HTR-8/SVneo (cell line): ENCODE measurements at places on chromosomes 7 and 10.
A peak's percentile ranks its signal among the peaks of the same experiment; 100 is the strongest.

- DNase-seq, result no peak
These were observed 111.0 kb downstream of the CDK6 start for GRCh38 chr7:92725161-92725925.

- DNase-seq, result no peak
These were observed 331.6 kb upstream of the ZNF32 start for GRCh38 chr10:43980313-43980712.

DNA sequence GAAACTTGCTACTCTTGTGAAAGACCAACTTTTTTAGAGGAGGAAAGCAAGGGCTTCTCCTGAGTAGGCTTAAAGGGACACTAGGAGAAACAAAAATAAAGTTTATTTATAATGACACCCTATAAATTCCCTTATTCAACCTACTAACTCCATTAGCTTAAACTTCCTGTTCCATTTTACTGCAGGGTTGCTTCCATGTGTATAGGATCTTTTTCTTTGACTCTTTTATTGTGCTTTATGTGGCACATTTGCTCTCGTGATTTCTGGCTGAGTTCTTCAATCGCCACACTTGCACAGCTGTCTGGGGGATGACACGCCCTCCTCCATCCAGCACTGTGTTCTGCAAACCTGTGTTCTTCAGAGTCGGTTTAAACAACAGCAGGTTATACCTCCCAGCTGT, 225.7 kb upstream of the NPVF start:
- no peak for DNase-seq

DNA sequence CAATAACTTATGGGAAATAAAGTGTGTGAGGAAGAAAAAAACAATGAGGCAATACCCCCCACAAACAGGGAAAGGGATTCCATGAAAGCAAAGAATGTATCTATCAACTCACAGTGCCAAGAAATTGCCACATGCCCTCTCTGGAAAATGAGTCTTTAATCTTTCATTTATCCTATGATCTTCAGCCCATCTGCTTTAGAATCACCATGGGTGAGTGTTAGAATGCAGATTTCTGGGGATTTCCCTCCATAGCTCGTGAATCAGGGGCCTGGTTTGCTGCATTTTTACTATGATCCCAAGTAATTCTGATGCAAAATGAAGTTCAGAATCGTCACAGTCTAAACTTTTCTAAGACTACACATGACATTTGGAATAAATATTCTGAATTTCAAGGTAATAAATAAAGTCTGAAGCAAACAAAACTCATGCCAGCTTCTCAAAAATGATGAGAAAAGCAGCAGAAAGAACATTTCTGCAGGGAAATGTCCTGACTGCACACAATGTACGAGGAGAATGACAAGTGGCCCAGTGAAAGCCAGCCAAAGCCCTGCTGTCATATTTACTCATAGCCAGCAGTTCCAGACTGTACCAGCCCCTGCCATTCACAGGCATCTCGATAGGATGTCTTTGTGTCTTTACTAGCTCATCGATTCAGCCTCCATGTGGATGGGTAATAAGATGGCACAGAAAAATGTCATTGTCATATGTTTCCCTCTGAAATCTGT, 167.1 kb downstream of the ELMO1 start:
- no peak for DNase-seq

DNA sequence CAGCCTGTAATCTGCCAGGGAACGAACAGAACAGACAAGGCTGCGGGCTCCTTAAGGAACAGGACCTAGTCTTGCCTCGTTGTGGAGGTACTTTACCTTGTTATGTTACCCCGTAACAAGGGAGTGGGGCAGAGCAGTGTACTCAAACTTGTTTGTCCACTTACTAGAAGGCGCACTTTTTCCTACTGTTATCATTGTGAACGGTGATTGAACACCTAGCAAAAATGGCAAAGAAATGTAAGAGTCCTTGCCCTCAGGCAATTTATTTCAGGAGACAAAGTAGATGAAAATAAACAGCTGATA, 620 bp upstream of the IMPDH1 start:
- DNase-seq, result no peak

GRCh38 chr7:19619122-19619521, 89.7 kb downstream of the POLR1F start:
- no peak for DNase-seq

- no peak for DNase-seq
These were observed 106.3 kb downstream of the INPP5A start for GRCh38 chr10:132643709-132644526.

- peak; percentile 66 for DNase-seq
These were observed 6.5 kb downstream of the HIPK2 start for GRCh38 chr7:139771001-139771956.

DNA sequence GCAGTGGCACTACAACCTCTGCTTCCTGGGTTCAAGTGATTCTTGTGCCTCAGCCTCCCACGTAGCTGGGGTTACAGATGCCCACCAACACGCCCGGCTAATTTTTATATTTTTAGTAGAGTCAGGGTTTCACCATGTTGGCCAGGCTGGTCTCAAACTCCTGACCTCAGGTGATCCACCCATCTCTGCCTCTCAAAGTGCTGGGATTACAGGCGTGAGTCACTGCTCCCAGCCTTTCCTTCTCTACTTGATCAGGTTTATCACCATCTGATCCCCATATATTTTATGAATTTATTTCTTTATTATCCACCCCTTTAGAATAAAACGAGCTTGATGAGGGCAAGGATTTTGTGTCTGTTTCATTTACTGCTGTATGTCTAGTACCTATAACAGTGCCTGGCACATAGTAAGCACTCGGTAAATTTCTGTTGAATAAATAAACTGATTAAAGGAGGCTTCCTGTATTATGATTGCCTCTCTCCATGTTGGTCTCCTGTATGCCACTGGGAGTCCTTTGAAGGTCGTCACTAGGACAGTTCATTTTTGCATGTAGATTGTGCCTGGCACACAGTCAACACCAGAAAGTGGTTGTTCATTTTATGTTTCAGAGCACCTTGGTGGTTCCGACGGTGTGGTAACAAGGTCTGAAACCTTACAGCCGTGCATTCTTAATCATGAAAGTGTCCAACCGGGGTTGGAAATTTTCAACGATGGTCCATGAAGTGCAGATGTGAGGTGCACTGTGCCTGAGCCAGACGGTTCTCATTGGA, 9.6 kb upstream of the EIF3A start:
- no peak for DNase-seq

GRCh38 chr10:102109166-102110116, 10.7 kb downstream of the LDB1 start:
- no peak for DNase-seq

GRCh38 chr7:142801601-142802295, 31.0 kb downstream of the PRSS2 start:
- no peak for DNase-seq

DNA sequence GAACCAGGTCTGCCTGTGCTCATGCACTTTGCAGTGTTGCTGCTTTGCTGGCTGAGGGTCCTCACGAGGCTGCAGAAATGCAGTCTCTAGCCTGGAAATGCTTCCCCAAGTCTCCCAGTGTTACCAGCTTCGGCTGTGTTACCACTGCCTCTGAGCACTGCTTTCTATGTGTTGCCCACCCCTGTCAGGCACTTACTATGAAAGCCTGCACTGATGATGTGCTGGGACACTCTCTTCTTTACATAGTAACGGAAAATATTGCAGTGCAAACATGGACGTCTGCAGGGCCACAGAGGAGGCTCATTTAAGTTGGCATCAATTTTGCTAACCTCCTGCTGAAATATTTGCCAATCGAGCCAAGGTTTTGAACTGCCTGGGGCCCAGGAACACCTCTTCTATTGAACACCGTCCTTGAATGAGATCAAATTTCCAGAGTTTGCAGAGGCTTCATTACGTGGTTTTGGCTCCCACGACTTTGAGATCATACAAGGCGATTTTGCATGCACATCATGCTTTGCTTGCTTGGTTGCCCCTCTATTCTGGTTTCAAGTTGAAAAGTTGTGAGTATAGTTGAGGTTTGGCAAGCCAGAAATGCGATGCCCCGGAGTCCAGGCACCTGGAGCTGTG, 404.7 kb upstream of the PODXL start:
- no peak for DNase-seq

DNA sequence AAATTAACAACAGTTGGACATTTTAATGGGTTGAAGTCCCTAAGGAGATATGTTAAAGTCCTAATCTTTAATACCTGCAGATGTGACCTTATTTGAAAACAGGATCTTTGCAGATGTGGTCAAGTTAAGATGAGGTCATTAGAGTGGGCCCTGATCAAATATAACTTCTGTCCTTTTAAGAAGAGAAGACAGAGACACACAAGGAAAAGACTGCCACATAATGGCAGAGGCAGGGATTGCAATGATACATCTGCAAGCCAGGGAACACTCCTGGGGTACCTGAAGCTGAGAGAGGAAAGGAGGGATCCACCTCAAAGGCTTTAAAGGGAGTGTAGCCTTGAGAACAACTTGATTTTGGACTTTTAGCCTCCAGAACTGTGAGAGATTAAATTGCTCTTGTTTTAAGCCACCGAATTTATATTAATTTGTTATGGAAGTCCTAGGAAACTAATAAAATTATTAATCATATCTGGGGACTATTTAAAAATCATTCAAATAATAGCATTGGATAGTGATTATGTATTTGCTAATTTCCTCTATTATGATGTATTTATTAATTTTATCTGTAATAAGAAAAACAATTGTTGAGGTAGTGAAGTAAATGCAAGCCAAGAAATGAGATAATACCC, 700.0 kb upstream of the PCDH15 start:
- peak; percentile 1 for DNase-seq

DNA sequence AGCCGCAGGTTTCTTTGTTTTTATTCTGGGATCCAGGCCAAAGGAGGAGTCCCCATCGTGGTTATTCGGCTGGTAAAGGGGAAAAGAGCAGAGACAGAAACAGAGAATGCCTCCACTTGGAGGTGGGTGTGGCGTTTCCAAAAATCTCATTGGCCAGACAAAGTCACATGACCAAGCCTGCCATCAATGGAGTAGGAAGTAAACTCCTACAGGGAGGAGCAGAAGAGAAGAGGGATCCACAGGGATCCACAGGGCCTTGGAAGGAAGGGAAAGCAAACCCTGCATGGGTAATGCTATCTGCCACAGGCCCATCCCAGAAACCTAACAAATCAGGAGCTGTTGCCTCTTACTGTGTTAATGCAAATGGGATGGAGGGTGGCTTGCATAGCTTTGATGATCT, 425.7 kb upstream of the GALNT17 start:
- DNase-seq, result no peak

- no peak for DNase-seq
These were observed 6.5 kb downstream of the WDR91 start for GRCh38 chr7:135204876-135205275.

DNA sequence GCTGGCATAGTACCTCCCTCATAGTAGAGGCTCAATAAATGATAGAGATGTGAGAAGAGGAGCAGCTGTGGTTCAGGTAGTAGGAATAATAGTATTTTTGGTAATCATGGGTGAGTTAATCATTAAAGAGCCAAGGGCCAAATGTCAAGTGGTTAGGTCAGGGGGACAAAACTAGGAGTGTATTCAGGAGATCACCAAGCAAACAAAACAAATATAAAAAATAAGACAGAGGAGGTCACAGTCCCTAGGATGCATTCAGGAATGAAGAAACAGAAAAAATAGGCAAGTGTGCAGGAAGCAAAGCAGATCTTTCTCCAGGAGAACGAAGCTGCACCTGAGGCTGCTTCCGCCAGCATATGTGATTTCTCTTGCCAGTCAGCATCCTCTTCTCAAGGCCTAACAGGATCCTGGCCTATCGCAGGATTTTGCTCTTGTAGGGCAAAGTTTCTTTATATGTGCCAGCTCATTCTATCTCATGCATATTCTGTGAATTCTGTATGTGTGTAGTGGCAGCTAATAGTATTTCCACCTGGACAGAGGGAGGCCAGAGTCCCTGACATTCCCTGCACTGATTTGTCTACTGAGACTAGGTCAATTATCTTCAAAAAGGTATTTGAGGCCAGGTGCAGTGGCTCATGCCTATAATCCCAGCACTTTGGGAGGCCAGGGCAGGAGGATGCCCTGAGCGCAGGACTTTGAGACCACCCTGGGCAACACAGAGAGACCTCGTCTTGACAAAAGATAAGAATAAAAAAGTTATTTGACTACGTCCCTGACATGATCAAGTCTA, 82.7 kb downstream of the AKR1D1 start:
- DNase-seq, result no peak

DNA sequence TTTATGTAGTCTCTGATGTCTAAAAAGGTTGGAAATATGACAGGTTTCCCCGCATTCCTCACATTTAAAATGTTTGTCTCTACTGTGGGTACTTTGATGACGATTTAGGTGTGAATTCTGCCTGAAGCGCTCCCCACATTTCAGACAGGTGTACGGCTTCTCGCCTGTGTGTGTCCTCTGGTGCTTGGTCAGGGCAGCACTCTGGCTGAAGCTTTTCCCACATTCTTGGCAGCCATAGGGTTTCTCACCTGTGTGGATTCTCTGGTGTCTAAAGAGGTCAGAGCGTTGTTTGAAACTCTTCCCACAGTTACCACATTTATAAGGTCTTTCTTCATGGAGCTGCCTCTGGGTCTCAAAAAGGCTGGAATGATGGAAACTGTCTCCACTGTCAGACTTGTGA, 6.3 kb downstream of the ZNF394 start:
- DNase-seq, result no peak

- DNase-seq, result peak; percentile 14
These were observed 55.9 kb upstream of the UNC5B start for GRCh38 chr10:71156436-71156835.

GRCh38 chr10:50885097-50885859, at the start of gene A1CF:
Gene A1CF (minus strand): TSS chr10:50885627. CDS start chr10:50859940, 25,687 bp downstream.
- no peak for DNase-seq

- no peak for DNase-seq
These were observed 9.7 kb upstream of the ZNF485 start for GRCh38 chr10:43596546-43596945.

GRCh38 chr7:84783141-84783778, 403.6 kb downstream of the SEMA3D start:
- no peak for DNase-seq
